Central memory CD8-positive, alpha-beta T cell (primary cell): ENCODE measurements at places on chromosomes 5 and 9.

DNA sequence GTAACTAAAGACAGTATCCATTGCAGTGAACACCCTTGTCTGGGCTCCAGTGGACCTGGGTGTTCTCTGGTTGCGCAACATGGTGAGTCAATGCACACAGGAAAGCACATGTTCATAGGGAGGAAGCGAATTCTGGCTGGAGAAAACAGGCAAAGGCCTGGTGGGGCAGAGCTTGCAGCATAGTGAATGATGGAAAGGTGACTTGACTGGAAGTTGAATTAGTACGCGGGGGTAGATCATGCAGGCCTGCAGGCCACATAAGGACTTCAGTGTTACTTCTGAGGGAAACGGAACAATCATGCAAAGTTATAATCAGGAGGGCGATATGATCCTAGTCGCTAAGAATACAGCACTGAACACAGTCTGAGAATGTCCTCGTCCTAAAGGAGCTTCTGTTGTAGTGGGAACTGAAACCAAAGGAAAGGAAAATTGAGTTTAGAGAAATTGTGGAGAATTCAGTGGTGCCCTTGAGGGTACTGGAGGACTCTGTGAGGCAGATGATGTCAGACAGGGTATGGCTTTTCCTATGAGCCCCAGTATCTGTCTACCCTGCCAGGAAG, 71.9 kb upstream of the RANBP3L start:
- no peak for DNase-seq

DNA sequence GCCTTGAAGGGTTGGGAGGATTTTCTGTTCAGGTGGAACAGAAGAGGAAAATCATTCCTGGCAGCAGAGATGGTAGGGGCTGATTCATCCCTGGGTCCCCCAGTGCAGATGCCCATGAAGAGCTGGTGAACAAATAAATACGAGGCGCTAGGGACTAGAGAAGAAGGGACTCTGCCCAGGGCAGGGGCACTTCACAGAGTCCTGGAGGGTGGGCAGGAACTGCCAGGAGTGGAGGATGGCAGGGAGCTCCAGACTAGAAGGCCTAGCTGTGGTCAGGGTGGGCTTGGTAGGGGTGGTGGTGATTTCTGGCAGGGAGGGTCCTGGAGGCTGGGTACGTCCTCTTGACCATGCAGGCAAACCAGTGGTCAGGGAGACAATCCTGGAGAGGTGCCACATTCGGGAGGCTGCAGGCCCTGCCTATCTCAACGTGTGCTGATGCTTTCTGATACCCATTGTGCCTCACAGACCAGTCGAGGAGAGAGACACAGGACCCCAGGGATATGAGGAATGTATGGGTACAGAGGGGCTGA, 69.9 kb downstream of the CRB2 start:
- DNase-seq, result no peak

- no peak for DNase-seq
Observed at GRCh38 chr9:136045595-136046553, 49.2 kb downstream of the NACC2 start.

DNA sequence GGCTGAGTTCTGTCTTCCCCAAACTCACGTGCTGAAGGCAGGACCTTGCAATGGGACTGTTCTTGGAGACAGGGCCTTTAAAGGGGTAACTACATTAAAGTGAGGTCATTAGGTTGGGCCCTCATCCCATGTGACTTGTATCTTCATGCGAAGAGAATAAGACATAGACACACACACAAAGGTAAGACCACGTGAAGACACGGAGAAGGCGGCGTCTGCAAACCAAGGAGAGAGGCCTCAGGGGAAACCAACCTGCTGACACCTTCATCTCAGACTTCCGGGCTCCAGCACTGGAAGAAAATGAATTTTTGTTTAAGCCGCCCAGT, 50.7 kb upstream of the KCNMB1 start:
- DNase-seq, result no peak
